Esophagus squamous epithelium (tissue), 5 donors: ENCODE measurements at places on chromosomes 16 and 17.

- no peak for DNase-seq
Measured at GRCh38 chr17:70976447-70976846, 807.1 kb downstream of the KCNJ2 start.

GRCh38 chr17:73066148-73066884 is 26.2 kb downstream of the SLC39A11 start:
- no peak for DNase-seq

DNA sequence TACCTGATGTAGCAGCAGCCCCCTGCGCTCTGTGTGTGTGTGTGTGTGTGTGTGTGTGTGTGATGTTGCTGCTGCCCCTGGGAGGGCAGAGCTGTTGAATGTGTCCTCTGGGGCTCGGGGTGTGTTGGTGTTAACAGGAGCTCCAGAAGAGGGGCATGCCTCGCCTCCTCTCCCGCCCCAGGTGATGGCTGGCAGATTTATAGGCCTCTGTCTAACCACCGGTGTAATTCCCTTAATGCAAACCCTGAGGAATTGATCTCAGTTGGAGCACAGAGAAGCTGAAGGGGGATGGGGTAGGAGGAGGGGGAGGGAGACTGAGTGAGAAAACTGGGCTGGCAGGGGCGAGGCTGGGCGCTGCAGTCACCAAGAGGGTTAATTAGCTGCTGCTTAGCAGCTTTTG is 10.0 kb downstream of the CACNA1G start:
- no peak for DNase-seq

DNA sequence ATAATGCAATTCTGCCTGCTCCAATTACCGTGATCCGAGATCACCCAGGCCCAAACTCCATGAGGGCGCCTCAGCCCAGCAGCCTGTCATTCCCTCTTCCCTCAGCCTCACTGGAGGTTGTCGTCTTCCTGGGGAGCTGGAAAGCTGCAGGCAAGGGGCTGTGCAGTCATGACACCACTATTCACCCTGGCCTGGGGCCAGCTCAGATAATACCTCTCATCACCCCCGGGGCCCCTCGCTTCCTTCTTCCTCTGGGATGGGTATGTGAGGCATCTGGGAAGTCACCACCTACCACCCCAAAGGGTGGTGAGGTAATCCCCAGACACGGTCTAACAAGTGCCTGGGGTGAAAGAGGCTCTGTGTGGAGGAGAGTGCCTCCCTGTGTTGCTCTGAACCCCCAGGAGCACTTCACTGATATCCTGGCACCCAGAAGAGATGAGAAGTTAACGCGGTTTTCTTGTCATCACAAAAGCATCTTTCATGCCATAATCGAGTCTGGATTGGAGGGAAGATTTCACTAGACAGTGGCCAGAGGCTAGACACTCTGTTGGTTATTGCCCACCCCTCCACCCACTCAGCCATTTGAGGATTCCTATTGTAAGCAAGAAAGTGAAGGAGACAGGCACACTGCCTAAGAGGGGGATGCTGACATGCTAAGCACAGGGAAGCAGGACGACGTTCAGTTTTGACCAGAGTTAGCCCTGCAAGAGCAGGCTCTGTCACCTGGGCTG is 18.4 kb downstream of the CFAP20 start:
- DNase-seq, result no peak

DNA sequence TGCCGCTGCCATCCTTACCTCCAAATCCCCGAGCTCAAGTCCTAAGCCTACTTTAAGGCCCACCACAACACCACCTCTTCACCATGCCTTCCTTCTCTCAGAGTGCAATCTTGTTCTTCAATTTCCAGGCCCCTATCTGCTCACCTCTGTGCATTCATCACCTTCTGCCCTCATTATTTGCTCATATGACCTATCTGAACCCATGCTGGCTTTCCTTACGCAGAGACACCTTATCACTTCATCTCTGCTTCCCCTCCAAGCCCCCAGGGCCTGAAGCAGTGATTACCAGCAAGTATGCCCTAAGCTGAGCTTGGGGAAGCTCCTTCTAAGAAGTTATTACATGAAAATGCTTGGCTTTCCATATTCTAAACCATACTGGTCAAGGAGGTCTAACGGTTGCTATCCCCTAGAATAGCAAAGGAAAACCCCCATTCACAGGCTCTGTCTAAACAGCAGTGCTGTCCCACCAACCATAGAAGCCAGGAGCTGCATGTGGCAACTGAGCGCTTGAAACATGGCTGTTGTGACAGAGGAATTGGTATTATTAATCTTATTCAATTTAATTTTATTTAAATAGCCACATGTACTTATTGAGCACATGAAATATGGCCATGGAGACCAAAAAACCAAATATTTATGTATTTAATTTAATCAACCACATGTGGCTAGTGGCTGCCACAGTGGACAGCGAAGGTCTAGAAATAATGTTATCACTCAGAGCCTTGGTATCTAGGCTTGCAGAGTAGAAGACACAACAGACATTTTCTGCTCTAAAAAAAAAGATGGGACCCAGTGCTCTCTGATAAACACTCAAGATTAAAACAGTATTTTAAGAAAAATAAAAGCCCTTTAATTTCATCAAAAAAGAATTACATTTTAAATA is 13.9 kb downstream of the USP7 start:
- no peak for DNase-seq

- DNase-seq, result no peak
Measured at GRCh38 chr16:3587547-3588110, 10.4 kb upstream of the NLRC3 start.

GRCh38 chr17:81132770-81133723 is 32.3 kb upstream of the PVALEF start:
- no peak for DNase-seq

- DNase-seq, result no peak
Measured at GRCh38 chr17:21530311-21530710, 154.2 kb downstream of the KCNJ12 start.

DNA sequence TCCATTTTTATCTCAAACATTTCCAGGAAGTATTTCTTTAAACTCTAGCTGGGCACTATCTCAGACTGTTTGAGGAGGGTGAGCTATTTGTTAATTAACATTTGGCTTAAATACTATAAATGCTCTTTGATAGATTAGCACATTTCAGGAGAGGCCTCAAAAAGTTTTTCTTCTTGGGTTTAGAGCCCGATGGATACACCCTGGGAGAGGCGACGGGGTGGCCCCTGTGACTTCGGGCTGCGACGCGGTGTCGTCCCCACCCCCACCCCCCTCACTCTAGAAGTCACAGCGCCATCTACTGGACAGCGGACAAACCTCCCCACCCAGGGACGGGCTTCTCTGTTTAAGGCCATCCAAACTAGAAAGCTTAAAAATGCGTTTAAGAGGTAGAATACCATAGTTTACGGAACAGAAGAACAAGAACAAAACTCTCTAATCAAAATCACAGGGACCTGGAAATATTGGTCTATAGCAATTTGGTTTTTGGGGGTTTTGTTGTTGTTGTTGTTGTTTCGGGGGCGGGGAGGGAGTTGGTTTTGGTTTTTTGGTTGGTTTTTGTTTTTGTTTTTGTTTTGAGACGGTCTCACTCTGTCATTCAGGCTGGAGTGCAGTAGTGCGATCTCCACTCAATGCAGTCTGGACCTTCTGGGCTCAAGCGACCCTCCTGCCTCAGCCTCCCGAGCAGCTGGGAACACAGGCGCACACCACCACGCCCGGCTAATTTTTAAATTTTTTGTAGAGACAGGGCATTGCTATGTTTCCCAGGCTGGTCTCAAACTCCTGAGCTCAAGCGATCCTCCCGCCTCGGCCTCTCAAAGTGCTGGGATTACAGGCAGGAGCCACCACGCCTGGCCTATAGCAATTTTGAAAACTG is 254.4 kb downstream of the C16orf95 start:
- DNase-seq, result no peak

DNA sequence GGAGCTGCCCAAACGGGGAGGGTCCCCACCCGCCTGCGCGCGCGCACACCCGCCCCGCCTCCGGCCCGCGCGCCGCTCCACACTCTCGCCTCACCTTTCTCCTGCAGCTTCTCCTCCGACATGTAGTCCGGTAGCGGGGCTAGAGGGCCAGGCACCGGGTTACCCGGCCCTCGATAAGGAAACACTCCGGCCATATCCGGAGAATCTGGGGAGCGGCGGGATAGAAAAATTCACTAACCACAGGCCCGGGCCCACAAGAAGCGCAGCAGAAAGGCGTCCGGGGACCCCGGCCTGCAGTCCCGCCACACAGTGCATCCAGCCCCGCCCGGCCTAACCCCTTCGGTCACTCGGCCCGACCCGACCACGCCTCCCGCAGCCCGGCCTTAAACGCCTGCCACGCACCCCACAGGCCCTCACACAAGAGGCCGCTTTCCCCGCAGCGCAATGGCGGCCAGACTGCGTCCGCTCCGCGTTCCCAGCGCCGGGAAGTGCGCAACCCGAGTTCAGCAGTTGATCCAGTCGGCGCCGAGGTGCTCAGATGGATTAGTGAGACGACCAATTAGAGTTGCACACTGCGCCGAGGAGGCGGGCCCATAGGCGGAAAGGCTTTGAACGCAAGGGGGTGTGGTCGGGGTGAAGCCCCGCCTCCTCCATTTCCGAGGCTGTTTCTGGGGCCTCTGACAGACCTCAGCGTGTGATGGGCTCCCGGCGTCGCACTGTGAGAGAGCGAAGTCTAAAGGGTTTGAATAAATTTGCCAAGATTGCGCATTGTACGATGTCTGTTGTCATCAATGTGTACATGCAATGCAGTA is at the start of gene PRPF8:
TSS of gene PRPF8 (minus strand) at position 490 of the 812 bp plus-strand sequence. CDS start at position 194, 296 bp downstream.
- peak; percentile 91 for DNase-seq

DNA sequence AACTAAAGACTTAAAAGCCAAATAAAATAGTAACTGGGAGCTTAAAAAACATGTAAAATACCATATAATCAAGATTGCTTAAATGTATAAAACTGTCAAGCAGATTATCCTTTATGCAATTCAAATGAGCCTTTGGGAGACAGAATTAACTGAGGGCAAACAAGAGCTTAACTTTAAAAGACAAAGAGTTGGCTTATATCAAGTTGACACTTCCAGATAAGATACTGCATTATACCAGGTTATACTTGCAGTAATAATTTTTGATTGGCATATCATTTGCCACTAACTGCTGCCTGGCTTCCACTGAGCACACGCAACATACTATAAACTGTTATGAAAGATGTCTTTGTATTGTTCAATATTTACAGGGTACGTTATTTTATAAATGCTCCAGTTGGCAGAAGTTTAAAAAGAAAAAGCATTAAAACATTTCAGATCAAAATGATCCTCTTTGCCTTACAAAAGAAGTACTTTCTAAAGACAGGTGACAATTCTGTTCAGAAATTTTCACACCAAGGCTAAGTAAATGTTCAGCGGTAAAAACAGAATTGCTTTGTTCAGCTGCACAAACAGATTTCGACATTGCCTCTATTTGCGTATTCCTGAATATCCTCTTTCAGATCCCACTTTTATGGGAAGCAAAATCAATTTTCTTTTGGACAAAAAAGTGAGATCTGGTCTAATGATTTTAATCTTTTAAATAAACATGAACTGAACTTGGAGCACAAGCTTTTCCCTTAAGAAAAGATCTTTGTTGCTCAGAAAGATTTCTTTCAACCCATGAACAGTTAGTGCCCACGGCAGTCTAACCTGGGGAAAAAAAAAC is 50.7 kb downstream of the TOX3 start:
- no peak for DNase-seq

DNA sequence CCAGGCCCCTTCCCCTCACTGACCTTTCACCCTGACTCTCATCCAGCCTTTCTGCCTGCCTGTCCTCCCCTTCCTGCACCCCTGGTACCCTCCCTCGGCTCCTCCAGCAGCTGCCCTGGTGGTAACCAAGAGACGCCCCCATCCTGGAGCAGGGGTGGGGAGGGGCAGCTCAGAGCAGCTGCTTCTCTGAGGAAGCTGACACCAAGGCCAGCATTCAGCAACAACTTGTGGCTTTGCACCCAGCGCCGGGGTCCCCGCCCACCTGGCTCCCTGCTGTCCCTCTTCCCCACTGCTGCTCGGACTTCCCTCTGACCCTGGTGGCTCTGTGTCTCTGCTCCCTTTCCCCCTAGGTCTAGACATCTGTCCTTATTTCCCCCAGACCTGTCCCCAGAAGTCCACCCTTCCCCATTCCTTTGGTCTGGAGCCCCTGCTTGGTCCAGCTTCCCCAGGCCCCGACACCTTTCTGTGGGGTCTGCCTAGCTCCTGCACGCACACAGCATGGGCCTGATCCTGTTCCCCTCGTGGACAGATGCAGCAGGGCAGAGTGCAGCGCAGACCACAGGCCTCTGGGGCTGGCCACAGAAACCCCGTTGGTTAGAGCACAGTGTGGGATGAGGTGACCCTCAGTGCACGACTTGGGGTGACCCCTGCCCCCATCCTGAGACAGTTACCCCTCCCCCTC is 1.2 kb upstream of the ATP2A1 start:
- no peak for DNase-seq

DNA sequence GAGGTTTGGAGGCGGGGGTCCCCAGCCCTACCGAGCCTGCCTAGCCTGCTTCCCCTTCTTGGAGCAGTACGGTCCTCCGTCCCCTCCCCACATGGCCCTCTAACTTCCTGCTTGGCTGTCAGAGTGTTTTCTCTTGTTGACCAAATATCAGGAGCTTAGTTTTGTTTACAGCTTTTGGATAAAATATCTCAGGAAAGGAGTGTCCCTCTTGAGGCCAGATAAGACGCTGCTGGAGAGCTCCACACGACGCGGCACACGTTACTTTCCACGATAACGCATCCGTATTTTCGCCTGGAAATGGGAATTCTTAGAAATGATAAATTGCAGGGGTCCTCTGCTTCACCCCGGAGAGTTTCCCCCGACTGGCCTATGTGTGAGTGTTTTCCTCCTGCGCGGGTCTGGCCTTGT is 182.9 kb downstream of the MAF start:
- DNase-seq, result no peak

DNA sequence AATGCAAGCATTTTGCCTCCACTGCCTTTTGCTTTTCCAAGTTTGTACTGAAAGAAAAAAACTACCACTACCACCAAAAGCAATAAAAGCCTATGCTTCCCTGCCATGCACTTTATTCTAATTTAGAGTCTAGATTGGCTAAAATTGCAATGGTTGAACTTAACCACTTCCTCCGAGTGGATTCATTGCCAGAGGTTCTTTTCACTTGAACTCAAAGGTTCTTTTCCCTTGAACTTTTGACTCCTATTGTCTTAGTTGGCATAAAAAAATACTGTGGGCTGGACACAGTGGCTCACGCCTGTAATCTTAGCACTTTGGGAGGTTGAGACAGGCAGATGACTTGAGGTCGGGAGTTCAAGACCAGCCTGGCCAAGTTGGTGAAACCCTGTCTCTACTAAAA is 319.8 kb upstream of the GOT2 start:
- DNase-seq, result no peak

DNA sequence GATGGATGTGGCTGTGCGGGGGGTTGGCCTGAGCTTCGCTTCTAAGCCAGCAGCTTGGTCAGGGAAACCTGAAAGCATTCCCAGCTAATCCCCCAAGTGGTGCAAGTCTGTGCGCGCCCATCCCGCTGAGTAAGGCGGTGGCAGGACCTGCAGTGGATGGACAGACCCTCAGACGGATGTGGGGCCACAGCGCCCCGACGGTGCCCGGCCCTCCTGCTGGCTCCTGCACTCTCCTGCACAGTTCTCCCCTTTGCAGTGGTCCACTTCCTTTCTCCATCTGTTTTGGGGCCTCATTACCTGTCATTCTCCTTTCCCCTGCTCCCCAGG is 2.3 kb downstream of the ATP2A1 start:
- no peak for DNase-seq

DNA sequence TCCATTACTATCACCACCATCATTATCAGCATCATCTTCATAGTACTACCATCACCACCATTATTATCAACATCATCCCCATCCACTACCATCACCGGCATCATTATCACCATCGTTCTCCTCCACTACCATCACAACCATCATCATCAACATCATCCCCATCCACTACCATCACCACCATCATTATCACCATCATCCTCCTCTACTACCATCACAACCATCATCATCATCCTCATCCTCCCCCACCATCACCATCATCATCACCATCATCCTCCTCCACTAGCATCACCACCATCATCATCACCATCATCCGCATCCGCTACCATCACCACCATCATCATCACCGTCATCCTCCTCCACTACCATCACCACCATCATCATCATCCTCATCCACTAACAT is 639.8 kb upstream of the RBFOX1 start:
- no peak for DNase-seq
